ENCODE measurements at places on chromosomes 5 and 9. TPM values are rescaled to one million over a fixed set of nuclear protein-coding genes. Genes with fewer than 3 reads are reported as not detected.

DNA sequence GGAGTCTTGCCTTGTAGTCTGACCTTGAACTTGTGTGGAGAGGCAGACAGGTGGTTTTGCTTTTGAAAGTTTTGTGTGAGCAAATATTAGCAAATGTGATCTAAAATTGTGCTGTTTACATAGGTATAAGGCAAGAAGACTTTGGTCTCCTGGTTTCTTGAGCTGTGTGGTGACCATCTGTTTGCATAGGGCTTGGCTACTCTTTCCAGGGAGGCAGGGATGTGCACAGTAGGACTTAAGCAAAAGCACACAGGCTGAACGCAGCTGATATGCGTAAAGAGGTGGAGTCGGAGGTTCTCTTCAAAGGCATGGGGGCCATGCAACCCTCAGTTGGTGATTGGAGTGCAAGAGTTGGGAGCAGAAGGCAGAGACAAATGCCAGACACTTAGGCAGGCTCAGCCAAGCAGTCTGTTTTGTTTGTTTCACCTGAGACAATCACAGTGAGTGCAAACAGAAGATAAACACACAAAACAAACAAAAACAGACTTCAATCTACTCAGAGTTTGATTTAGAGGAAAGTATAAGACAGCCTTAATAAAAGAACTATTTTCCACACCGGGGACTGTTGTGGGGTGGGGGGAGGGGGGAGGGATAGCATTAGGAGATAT, 744.2 kb downstream of the MTRR start:
- no peak for DNase-seq

The MPDZ gene
- 60.4 TPM for total RNA-seq

DNA sequence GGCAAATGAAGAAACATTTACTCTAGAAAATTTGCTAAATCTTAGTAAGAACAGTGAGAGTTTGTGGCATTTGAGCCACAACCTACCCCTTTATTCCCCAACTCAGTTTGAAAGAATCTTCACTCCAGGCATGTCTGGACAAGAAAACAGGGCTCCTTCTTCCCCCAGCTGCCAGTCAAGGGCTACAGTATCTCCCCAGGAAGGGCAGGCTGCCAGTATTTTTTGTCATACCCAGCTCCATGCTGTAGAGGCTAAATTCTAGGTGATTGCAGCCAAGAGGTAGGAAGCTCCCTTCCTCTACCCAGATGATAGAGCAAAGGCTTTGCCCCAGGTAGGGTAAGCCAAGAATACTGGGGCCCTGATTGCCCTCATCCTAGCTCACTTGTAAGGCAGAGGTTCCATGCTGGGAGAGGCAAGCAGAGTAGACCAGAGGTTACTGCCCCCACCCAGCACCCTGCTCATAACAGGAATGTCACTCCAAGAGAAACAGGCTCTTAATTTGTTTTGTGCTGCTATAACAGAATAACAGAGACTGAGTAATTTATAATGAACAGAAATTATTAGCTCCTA, 20.0 kb upstream of the GRPEL2 start:
- DNase-seq, result no peak

The NINJ1 gene
- 35.4 TPM for total RNA-seq

- DNase-seq, result no peak
Measured at GRCh38 chr9:135775911-135776310, 73.9 kb downstream of the KCNT1 start.

The SLC6A7 gene
- not detected for total RNA-seq

- DNase-seq, result no peak
Measured at GRCh38 chr9:117153021-117153420, 261.8 kb downstream of the ASTN2 start.

GRCh38 chr5:137778772-137779564, 24.8 kb upstream of the HNRNPA0 start:
- DNase-seq, result no peak

DNA sequence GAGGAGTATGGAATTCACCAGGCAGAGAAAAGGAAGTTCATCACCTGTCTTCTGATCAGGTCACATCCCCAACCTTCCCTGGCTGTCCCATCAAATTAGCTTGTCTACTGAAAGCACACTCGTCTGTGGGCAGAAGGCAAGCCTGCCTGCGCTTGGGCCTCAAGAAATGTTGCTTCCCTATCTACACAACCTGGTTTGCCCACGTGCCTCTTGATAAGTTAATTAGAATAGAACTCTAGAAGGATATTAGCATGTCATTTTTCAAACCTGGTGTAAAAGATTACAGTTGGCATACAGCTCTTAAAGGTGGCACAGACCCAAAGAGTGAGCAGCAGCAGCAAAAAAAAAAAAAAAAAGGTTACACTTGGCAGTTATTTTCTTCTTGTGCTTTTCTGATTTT, 5.1 kb downstream of the TTC23L start:
- DNase-seq, result no peak

- DNase-seq, result no peak
Measured at GRCh38 chr5:139901251-139901575, 105.6 kb downstream of the PSD2 start.

- no peak for DNase-seq
Measured at GRCh38 chr9:20990867-20991266, 40.6 kb downstream of the HACD4 start.

GRCh38 chr5:135615581-135616260, 36.9 kb upstream of the CXCL14 start:
- no peak for DNase-seq

The STK10 gene
- 52.7 TPM for total RNA-seq

DNA sequence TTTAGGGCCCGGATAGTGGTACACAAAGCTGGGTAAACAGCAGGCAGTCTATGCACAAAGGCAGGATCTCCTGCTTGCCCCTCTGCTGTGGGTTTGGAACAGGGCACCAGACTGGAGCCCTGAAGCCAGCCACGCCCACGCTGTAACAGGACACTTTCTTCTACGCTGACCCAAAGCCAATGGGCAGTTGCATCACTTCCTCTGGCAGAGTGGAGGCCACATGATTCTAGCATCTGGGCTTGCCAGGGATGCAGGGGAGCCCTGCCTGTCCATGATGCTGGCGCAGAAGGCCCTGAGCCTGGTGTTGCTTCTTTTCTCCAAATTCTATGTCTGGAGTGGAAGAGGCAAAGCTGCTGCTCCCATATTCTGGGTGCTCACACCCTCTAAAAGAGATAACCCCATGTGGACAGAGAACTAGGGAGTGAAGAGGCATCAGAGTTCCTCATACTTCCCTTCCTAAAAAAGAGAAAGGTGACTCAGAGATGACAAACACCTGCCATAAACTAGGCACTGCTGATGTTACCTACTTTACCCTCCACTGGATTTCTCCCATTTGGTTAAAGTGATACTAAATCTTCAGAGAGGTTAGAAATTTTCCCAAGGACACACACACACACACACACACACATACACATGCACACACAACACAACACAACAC, 260.3 kb upstream of the KLF4 start:
- no peak for DNase-seq

The CCDC180 gene
- 8.5 TPM for total RNA-seq

The TPPP gene
- total RNA-seq, result 0.07 TPM

- no peak for DNase-seq
Measured at GRCh38 chr9:132645306-132645705, 24.5 kb downstream of the DDX31 start.

- DNase-seq, result no peak
Measured at GRCh38 chr5:142360607-142361120, 35.8 kb upstream of the SPRY4 start.

DNA sequence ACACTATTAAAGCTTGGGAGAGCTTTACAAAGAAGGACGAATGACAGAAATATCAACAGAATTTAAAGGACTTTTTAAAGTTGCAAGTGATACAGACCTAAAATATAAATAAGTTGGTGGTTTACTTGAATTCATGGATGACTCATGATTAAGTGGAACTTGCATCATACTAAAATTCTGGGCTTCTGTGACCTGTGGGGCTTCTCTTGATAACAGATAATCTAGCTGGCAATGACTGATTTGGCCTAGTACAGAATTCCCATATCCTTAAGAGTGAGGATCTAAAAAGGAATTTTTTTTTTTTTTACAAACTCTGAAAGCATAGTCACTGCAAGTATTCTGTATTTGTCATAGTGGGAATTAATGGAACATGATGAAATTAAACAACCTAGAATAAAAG, 543.7 kb upstream of the SGCD start:
- DNase-seq, result no peak

The PLCXD3 gene
- not detected for total RNA-seq

DNA sequence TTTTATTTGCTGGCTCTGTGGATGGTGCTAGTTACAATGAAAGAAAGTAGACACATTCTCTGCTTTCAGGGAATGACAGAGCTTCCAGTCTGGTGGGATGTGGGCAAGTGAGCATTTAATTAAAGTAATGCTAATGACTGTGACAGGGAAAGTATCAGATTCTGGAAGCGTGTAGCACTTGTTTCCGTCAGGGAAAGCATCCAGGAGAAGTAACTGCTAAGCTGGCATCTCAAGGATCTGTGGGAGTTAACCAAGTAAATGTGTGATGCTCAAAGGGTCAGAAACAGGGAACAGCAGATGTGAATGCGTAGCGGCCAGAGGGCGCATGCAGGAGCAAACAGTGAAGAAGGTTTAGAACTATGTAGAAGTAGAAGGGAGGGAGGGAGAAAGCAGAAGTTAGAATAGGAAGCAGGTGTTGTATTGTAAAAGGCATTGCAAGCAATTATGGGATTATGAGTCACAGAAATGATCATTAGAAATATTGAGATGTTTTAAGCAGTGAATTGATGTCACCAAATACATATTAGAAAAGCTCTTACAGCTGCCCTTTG, 12.2 kb downstream of the KLHL9 start:
- no peak for DNase-seq

The NCS1 gene
- 56.6 TPM for total RNA-seq

The FREM1 gene
- 1.7 TPM for total RNA-seq

- no peak for DNase-seq
Measured at GRCh38 chr9:68996462-68996861, 17.5 kb downstream of the PRKACG start.

DNA sequence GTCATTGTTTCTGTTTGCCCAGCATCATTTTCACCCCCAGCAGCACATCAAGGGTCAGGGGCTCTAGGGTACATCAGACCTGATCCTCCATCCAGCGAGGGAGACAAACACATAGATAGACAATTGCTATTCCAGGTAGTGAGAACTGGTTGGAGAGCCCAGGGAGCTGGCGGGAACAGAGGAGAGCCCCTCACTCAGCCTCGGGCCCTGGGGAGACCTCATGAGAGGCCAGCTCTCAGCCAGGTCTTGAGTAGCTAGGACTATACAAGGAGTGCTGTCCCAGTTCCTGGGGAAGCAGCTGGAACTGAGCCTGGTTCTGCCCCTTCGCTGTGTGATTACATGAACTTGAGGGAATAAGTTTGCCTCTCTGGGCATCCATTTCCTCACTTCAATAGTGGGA, 80.3 kb downstream of the HRH2 start:
- no peak for DNase-seq

The GFI1B gene
- total RNA-seq, result not detected

The OR1Q1 gene
- total RNA-seq, result not detected

The ADAMTSL2 gene
- total RNA-seq, result 0.15 TPM

The SV2C gene
- total RNA-seq, result not detected

GRCh38 chr5:142301540-142301939, 23.3 kb downstream of the SPRY4 start:
- DNase-seq, result no peak

GRCh38 chr9:110180511-110181434, 27.2 kb downstream of the C9orf152 start:
- DNase-seq, result no peak

The KLHL3 gene
- 1.6 TPM for total RNA-seq

GRCh38 chr5:172229904-172230303, 35.9 kb downstream of the EFCAB9 start:
- no peak for DNase-seq

GRCh38 chr9:132242621-132243155, 80.8 kb downstream of the NTNG2 start:
- DNase-seq, result no peak

The CCT5 gene
- 165 TPM for total RNA-seq

The LCN15 gene
- total RNA-seq, result not detected

The TMEM174 gene
- not detected for total RNA-seq

All from chondrocyte (in vitro differentiated cells).